ENCODE measurements at places on chromosomes 1 and 21.

GRCh38 chr1:12556957-12557935 lies 60.8 kb downstream of the DHRS3 start:
- DNase-seq, result no peak

DNA sequence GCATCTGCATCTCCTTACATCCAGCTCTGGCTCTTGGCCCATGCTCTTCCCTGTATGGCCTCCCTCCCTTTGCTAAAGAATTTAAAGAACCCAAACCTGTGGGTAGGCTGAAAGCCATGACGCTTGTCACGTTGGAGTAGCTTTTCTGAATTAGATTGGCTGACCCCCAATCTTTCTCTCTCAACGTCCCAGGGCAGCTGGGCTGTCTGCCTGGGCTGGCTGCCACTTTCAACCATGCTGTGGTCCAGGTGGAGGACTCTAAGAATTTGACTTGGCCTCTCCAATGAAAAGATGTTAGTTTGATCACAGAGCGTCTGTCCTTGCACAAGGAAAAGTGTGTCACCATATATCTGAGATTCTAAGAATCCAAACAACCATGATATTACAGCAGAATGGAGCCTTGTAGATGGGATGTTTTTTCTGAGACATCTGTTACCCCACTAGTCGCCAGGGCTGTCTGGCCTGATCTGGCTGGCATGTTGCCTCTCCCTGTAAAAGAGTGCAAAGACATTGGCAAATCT lies 6.5 kb upstream of the IGSF3 start:
- no peak for DNase-seq

DNA sequence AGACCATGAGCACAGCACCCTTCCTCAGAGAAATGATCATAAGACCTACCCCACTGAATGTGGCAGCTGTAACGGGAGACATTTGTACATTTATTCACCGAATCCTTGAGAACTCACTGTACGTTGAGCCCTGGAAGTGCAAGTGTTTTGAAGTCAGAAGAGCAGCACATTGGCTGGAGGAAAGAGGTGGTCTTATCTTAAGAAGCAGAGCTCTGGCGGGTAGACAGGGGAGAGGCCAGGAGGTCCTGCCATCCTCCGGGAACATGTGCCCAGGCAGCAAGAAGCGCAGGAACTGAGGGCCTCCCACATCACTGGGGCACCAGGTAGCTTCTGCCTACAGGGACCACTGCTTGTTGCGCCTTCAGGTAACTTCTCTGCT lies 169.2 kb upstream of the IRF2BP2 start:
- DNase-seq, result no peak

DNA sequence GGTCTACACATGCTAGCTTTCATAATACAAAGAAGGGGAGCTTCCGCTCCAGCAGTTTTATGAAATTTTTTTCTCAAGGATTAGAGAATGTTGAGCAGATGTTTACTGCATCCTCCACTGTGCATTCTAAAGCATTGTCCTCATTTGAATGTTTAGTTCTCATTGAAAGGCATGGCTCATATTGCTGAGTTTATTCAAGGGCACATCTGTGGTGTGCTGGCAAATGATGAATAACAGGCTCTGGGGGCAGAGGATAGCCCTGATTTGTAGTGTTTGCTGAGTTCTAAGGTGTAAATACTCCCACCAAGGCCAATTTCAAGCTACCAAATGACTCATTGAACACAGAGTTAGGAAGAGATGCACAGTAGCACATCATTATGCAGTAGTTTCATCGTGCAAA lies 303.2 kb upstream of the FAM78B start:
- no peak for DNase-seq

- no peak for DNase-seq
Observed at GRCh38 chr1:217149791-217150190, 426.6 kb upstream of the ESRRG start.

DNA sequence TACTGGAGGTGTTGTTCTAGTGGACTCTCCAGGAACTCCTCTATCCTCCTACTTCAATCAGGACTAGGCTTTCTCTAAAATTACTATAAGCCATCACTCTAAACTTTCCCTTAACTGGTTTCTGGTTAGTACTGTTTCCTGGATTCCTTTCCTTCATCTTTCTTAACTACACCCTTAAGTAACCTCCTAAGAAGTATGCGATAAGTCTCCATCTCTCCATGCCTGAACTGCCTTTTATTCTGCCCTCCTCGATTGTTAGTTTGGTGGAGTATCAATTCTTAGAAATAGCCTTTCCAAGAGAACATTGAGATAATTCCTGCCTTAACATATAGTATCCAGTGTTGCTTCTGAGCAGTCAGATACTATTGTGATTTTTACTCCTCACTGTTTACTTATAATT lies 162.9 kb upstream of the PDE4B start:
- DNase-seq, result no peak

GRCh38 chr1:44281962-44282703 lies 68.9 kb downstream of the DMAP1 start:
- DNase-seq, result peak; percentile 71

- no peak for DNase-seq
Observed at GRCh38 chr1:12251442-12251841, 21.6 kb downstream of the VPS13D start.

- DNase-seq, result no peak
Observed at GRCh38 chr1:161981735-161982506, 41.7 kb downstream of the OLFML2B start.

- DNase-seq, result no peak
Observed at GRCh38 chr1:160359559-160360226, 7.2 kb upstream of the NHLH1 start.

DNA sequence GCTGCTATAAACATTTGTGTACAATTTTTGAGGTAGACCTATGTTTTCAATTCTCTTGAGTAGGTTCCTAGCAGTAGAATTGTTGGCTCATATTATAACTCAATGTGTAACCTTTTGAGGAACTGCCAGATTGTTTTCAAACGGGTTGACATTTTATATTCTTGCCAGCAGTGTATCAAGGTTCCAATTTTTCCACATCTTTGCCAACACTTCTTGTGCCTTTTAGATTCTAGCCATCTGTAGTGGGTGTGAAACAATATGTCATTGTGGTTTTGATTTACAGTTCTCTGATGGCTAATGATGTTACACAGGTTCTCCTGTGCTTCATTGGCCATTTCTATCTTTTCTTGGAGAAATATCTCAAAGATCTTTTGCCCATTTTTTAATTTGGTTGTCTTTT lies 36.4 kb downstream of the MAP3K7CL start:
- DNase-seq, result no peak

DNA sequence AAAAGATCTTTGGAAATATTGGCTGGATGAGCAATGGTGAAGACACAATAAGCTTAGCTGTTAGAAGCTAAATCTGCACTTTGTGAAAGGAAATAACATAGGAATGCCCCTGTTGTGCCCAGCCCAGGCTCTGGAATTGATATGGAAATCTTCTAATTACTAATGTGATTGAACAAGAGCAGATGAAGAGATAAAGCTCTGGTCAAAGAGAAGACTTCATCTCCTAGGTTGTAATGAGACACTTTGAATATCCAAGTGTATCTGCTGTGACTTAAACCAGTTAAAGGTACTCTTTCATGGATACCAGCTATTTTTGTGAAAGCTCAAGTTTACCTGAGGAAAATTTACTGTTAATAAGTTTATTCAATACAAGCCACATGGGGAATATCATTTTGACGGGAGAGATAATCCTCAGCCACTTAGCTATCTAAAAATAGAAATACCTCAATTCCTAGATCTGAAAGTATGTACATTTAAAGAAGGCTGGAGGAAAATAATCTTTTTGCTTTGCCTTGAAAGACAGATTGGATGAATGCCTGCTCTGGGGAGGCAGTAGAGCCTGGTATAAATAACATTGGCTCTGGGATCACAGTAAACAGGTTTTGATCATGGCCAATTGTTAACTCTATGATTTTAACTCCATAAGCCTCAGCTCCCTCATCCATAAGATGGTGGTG lies 494.0 kb upstream of the B3GALT2 start:
- DNase-seq, result no peak

DNA sequence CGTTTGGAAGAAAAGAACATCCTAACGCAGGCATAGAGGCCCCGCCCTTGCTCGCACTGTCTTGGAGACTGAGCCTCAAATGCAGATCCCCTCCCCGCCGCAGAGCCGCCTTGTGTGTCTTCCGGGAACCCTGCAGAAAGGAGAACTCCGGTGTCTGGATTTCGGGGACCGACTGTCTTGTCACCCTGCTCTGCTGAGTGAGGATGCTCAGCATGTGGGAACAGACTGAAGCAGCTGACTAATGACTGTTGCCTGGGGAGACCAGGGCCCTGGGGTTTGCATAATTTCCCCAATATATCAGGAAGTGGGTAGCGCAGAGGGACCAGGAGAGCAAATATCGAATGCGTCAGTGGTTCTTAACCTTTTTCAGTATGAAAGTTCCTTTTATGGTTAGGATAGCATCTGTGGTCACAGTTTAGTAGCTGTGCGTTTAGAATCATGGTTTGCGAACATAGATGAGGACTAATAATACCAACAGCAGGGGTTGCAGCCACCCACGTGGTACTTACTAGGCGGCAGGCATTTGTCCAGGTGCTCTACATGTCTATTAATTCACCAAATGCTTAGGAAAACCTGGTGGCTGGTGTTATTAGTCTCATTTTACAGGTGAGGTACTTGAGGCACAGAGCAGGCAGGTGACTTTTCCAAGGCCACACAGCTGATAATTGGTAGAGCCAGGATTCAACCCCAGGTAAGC lies 14.3 kb downstream of the GPR137B start:
- DNase-seq, result peak; percentile 84

DNA sequence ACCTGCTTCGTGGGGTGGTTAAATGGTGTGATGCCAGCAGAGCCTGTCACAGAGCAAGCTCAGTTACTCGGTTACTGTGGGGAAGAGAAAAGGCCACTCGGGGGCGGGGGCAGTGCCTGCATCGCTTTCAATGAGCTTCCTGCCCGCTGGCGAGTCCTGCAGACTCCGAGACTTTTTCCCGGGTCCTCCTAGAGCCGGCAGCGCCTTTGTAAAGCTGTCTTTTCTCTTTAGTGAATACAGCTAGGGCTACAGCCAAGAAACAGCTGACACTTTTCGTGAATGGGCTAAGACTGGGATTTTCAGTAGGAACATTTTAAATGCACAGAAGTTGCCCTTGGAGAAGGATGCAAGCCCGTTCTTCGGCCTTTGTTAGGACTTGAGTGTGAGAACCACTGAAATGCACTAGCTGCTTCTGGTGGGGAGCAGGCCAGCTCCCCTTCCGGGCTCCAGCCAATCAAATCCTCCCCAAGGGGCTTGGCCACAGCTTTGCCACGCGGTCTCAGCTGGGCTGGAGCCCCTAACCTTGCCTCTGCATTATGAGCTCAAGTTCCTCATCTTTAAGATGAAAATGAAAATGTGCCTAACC lies 23.4 kb upstream of the EFHD2 start:
- DNase-seq, result no peak

GRCh38 chr1:103513711-103514110 lies 11.8 kb upstream of the RNPC3 start:
- DNase-seq, result no peak

- no peak for DNase-seq
Observed at GRCh38 chr21:43894206-43894577, 29.2 kb downstream of the AGPAT3 start.
